Ovary (tissue), 10 donors: ENCODE measurements at places on chromosomes 5 and 9. TPM values are rescaled to one million over a fixed set of nuclear protein-coding genes. Genes with fewer than 3 reads are reported as not detected.
A peak's percentile ranks its signal among the peaks of the same experiment; 100 is the strongest.

DNA sequence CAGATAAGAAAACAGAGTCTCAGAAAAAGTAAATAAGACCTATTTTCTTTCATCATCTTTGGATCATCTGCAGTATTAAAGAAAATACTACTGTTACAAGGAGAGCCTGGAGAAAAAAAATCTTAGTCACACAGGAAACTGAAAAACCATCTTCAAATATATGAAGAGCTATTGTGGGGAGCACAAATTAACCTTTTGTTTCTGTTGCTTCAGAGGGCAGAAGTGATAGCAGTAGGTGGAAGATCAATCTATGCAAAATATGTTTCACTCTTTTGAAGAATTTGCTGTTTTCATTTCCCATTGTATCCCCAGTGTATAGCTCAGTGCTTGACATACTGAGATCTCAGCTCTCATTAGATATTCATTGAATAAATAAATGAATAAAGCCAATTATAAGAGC, 13.1 kb upstream of the CEMIP2 start:
- no peak for DNase-seq

GRCh38 chr9:99057665-99058625, 47.0 kb upstream of the TGFBR1 start:
- no peak for DNase-seq

DNA sequence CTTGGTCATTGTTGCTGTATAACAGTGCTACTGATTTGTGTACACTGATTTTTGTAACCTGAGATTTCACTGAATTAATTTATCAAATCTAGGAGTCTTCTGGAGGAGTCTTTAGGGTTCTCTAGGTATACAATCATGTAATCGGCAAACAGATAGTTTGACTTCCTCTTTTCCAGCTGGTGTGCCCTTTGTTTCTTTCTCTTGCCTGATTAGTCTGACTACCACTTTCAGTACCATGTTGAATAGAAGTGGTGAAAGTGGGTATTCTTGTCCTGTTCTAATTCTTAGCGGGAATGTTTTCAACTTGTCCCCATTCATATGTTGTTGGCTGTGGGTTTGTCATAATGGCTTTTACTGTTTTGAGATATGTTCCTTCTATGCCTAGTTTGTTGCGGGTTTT, 24.7 kb upstream of the RANBP6 start:
- no peak for DNase-seq

- no peak for DNase-seq
Measured at GRCh38 chr9:87805259-87805658, 77.4 kb upstream of the SPATA31E1 start.

GRCh38 chr5:87433945-87434344, 21.2 kb upstream of the CCNH start:
- DNase-seq: no peak

DNA sequence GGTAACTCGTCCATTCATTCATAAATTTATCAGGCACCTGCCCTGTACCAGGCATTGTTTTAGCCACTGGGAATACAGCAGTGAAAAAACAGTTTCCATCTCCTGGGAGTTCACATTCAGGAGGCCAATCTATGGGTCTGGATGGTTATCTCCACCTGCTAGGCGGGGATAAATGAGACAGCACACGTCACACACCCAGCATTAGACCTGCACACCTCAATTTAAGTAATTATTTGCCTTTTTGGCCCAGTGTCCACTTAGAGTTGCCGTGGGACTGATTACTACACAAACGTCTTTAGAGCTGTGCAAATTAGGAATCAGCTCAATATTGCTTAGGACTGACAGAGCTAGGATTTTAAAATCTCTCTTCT, 46.1 kb downstream of the STK10 start:
- no peak for DNase-seq

GRCh38 chr5:161847941-161848391, at the start of gene GABRA1:
Gene GABRA1 (plus strand): TSS chr5:161848120. CDS start chr5:161850811, 2,691 bp downstream.
- no peak for DNase-seq

- no peak for DNase-seq
Measured at GRCh38 chr5:154523709-154524108, 45.7 kb upstream of the HAND1 start.

GRCh38 chr5:3354606-3355005, 241.0 kb upstream of the IRX1 start:
- no peak for DNase-seq

DNA sequence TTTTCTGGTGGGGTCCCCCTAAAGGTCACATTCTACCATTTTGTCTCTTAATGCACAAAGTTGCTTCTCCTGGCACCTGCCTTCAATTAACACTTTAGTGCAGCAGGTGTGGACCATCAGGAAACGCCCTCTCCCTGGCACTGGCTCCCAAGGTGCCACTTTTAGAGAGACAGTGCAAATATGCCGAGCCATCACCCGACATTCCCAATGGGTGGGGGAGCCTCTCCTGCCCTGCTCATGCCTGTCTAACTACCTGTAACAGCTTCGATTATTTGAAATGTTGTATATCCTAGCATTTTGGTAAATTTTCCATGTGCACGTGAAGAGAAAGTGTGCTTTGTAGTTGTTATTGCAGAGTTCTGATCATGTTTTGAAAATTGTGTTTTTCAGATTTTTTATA, 13.2 kb upstream of the LRRC14B start:
- no peak for DNase-seq

DNA sequence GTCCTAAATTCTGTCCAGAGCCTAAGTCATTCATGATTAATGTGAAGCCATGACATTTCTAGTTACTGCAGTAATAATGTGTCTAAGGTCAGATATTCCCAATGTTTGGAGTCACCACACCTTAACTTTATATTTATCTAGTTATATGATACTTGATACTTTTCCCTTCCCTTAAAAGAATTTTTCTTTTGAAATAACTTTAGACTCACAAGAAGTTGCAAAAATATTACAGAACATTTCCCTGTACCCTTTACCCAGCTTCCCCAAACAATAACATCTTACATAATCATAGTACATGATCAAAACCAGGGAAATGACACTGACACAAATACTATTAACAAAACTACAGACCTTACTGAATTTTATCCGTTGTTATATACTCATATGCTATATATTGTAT, 150.0 kb upstream of the GNA14 start:
- no peak for DNase-seq

DNA sequence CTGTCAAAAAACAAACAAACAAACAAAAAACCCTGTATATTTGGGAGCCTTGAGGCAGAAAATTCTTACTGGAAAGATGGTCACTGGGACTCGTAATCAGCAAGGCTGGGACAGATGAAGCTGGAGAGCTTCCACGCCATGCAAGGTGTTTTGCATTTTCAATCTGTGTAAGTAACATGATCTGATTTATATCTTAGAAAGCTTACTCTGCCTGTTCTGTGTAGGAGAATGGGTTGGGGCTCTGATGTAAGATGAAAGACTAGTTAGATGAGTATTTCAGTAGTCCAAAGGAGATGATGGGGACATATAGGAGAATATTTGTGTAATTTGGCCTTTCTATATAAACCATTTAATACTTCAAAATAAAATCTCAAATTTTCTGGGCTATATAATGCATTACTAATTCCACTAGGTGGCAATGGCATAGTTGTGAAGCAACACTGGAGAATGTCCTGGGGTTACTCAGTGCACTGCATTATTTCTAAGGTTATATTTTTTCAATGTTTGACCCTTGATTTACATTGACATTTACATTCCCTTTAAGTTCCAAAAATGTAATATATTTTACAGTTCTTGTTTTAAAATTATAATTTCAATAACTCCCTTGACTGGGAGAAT, 21.9 kb upstream of the FSD1L start:
- no peak for DNase-seq

DNA sequence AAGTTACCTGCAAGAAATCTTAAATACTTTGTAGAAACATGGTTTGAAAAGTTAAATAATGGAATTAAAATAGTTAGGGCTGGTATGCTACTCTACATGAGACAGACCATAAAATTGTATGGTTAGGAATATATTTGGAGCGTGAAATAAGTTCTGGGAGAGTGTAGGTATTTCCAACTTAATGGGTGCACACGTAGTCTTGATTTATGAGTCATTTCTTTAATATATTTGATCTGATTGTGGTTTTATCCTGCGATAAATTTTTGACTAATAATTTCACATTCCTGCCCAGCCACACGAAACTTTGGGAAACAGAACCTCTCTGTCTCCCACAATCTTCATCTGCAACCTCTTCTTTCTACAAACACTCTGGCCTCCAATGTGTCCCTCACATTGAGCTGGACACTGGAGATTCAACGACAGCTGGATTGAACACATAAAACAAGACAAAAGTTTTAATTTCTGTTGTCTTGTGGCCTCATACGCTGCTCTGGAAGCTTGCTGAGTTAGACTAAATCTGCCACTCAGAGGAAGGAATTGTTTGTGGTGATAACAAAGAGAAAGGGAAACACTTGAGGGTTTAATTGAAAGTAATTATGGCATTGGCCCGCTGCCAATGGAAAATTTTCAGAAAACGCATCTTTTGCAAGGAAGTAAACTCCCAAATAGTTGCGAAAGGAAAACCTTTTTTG, 201.8 kb upstream of the ZNF608 start:
- DNase-seq: peak; percentile 23

- DNase-seq: no peak
Measured at GRCh38 chr5:177412603-177413233, 3.4 kb upstream of the F12 start.

SSBP2 gene
- polyA plus RNA-seq: 89.0 TPM

CCNI2 gene
- 0.32 TPM for polyA plus RNA-seq

PRRT1B gene
- not detected for polyA plus RNA-seq

COL15A1 gene
- 48.6 TPM for polyA plus RNA-seq

ANKRD31 gene
- polyA plus RNA-seq: 0.28 TPM

BTNL3 gene
- polyA plus RNA-seq: not detected

DMGDH gene
- 2.1 TPM for polyA plus RNA-seq
